ENCODE measurements at places on chromosomes 2 and 18. TPM values are rescaled to one million over a fixed set of nuclear protein-coding genes. Genes with fewer than 3 reads are reported as not detected.

Gene KRCC1
- total RNA-seq = 26.6 TPM

GRCh38 chr2:215437614-215438013 is 1.7 kb upstream of the FN1 start:
- DNase-seq = no peak

Gene HDHD2
- total RNA-seq = 55.4 TPM

DNA sequence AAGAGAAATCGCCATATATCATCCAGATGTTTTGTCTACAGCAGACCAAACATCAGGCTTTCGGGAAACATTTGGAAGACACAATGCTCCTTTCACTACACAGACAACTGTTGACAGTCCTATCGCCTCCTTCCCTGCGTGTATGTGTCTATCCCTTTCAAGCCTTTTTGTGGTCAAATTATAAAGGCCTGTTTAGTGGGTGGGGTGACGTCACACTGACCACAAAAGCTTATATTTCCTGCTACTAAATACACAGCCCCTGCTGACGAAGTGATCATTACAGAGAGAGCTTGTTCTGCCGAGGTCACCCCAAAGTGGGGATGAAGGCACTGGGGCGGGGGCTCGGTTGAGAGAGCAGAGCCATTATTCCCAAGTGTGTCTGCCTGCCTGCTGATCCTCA is 302.7 kb upstream of the TNP1 start:
- peak; percentile 90 for DNase-seq

Gene ESPNL
- 4.3 TPM for total RNA-seq

Gene CPLX4
- not detected for total RNA-seq

DNA sequence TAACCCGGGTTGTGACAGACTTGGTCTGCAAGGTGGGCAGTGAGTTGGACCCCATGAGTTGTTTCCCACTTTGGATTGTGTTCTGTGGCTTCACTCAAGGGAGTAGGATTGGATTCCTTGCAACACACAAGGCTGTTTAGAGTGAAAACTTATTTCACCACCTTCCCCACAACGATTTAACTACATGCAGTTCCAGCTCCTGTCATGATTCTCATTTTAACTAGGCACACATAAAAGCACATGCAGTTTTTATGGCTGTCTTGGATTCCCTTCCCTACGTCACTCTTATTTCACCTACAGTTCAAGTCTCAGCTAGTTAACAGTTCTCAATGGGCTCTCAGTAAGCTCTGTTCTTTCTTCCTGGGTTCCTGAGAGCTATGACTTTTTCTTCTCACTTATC is 15.9 kb downstream of the EFEMP1 start:
- no peak for DNase-seq

GRCh38 chr2:106197878-106198277 is 3.8 kb upstream of the UXS1 start:
- DNase-seq = peak; percentile 21

DNA sequence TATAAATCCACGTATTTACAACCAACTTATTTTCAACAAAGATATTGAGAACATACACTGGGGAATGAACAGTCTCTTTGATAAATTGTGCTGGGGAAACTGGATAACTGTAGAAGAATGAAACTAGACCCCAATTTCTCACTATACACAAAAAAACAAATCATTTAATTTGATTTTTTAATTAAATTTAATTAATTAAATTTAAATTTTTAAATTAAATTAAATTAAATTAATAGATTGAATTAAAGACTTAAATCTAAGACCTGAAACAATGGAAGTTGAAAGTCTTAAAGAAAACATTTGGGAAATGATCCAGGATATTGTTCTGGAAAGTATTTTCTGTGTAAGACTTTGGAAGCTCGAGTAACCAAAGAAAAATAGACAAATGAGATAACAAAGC is 301.4 kb downstream of the GALNT13 start:
- no peak for DNase-seq

DNA sequence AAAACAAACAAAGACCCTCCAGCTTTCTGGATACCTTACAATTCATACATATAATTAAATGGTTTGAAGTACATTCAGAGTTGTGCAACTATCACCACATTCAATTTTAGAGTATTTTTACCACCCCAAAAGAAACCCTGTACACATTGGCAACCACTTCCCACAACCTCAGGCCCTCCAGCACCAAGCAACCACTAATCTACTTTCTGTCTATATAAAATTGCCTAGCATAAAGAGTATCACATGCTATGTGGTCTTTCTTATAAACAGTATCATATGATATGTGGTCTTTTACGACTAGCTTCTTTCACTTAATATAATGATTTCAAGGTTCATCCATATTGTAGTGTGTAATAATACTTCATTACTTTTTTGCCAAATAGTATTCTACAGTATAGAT is 7.3 kb downstream of the IER3IP1 start:
- no peak for DNase-seq

GRCh38 chr2:224134003-224134734 is 95.1 kb upstream of the SERPINE2 start:
- DNase-seq = no peak

DNA sequence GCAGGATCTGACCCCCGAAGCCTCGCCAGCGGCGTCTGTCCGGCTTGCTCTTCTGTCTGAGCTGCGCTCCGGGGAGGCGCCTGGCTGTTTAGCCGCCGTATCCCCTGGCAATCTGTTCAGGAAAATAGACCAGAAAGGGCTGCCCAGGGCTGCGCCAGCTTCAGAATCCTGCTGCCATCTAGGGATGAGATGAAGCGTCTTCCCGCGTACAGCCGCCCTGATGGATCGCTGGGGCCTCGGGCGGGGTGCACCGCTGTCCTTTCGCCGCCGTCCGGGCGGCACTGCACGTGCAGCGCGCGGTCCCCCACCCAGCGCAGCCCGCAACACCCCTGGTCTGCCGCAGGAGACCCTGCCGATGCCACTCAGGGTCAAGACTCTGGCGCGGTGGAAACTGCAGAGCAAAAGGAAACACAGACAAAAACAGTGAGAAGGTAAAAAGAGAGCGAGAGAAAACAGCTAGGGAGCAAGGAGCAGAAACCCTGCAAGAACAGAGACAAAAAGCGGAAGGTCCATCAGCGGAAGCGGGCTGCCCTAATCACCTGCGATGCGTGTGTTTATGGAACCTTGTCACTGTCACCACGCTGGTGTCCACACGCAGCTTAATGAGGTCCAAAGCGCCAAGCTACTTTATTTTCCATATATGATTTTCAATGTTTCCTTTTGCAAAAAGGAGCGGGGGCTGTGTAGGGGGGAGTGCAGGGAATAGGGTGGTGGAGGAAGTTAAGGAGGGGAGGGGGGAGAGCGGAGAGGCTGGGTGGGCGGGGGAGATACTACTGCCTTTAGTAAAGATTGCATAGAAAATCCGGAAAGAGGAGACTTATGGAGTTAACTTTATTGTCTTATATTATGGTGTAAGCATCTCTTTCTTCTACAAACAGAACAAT is 2113.3 kb upstream of the PIK3C3 start:
- peak; percentile 64 for DNase-seq

DNA sequence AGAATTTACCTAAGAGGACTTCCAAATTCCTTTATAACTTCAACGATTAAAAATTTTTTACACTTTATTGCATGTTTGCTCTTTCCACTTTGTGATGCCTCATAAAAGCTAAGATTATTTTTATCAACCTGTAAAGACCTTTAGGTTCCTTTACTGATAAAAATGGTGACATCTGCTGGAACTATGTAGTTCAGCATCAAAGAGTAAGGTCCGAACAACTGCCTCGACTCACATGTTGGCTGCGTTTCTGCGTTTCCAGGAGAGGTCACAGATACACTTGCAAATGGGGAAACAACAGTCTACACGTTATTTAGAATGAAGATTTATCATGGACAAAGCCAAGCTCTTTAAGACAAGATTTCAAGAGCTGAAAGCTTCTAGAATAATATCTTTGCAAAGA is 18.8 kb upstream of the TMX3 start:
- no peak for DNase-seq

- no peak for DNase-seq
Observed at GRCh38 chr2:217270485-217271121, 410.7 kb upstream of the TNP1 start.

GRCh38 chr2:44433895-44434294 is 72.1 kb downstream of the CAMKMT start:
- DNase-seq = no peak

GRCh38 chr2:191927991-191928390 is 81.1 kb upstream of the CAVIN2 start:
- no peak for DNase-seq

DNA sequence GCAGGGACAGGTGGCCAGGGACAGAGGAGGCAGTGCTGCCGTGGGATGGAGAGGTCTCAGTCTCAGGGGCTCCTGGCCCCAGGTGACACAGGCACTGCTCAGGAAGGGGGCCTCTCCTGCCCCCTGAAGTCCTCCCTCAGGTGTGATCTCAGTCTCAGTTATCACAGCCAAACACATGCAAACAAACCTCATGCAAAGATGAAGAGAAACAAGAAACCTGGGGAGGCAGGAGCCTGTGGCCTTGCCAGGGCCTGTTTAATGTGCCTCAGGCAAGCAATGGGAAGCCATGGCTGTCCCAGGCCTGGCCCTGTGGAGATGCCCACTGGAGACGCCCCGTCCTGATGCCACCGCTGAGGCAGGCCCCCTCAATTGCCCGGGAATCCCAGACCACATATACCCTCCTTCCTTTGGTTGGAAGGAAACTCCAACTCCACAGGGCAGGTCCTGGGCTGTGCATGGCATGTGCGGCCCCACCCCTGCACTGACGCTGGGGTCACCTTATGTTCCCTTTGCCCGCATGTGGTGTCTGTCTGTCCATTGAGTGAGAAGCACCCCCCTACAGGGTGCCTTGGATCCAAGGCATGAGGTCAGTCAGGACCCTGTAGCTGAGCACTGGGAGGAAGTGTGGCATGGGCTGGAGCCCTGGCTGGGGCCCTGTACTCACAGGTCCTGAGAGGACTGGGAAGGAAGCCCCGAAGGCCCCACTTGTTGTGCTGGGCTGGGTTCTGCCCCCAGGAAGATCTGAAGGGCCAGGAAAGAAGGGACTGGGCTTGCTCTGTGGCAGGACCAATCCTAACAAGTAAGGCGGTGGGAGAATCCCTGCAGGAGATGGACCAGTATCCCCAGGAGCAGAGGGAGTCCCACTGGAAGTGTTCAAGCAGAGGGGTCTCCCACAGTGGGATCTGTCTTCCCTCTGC is 68.8 kb upstream of the RAB6C start:
- DNase-seq = no peak

- DNase-seq = no peak
Observed at GRCh38 chr2:65663831-65664407, 231.5 kb upstream of the SPRED2 start.

DNA sequence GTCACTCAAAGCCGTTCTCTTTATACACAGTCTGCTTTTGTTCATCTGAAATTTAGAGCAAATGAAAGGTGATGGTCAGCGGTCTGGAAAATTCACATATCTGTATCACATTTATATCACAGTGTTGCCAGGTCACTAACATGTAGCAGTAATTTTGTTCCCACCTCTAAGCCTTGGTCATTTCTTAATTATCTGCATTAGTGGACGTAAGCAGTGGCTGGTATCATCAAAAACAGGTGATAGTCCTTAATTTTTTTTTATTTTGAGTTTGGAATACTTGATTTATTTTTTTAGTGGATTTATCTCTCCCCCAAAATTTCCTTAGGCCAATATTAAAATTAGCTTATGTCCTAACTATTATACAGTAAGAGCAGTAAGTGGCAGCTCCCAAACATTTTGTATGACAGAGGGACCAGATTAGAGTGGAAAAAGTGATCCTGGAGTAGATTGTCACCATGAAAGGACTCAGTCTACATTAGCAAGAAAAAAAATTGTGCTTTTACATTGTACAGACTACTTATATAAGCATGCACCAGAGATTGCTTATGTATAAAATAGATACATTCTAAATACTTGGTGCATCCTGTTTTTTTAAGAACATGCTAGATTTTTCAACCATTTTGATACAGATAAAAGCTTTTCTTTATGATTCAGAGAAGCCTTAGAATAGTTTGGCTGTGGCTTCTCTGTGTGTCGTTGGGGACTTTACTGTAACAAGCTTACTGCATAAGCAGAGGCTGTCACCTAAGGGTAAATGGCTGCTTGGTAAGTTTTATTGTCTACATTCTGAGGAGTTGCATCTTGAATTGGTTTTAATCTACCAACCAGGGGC is 65.0 kb downstream of the MAPRE2 start:
- no peak for DNase-seq

DNA sequence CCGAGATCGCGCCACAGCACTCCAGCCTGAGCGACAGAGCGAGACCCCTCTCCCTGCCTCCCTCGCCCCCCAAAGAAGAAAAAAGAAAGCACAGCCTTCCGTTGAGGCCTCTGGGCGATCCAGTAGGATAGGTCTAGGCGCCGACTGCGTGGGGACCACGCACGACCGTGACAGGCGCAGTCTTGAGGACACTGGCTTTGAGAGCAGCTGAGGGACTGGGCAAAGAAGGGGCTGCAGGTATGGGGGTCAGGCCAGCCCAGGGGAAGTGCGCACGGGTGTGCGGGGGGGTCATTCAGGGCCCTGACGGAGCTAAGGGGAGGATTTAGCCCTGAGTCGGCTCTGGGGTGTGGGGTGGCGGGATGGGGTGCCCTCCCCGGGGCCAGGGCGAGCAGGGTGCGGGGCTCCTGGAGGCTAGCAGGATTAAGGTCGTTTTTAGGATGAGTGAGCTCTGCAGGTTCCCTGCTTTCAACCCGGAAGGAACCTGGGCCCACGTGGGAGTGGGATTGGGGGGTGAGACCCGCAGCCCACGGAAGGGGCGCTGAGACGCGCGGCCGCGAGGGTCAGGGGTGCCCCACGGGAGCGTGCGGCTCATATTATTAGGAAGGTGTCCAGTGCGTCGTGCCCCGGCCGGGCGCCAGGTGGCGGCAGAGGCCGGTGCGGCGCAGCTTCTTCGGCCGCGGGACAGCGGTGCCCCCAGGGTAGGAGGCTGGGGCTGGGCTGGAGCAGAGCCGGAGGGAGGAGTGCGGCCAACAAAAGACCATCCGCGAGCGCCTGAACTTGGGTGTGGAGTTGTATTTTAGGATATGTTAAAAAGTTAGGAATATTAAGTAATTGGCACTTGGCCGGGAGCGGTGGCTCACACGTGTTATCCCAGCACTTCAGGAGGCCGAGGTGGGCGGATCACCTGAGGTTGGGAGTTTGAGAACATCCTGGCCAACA is 20.5 kb upstream of the ZNF236 start:
- DNase-seq = peak; percentile 65

- peak; percentile 81 for DNase-seq
Observed at GRCh38 chr2:36361396-36361795, 5.8 kb downstream of the CRIM1 start.

- no peak for DNase-seq
Observed at GRCh38 chr2:223921204-223921603, 23.9 kb downstream of the WDFY1 start.

Gene HOXD8
- not detected for total RNA-seq

GRCh38 chr2:190891889-190892288 is 11.3 kb downstream of the GLS start:
- no peak for DNase-seq

Gene MAP3K19
- not detected for total RNA-seq

- DNase-seq = no peak
Observed at GRCh38 chr2:219368690-219369191, 19.0 kb downstream of the DNPEP start.

GRCh38 chr2:151827564-151828142 is 568 bp downstream of the ARL5A start:
- peak; percentile 40 for DNase-seq

Data from cardiac muscle cell (in vitro differentiated cells and primary cell).